ENCODE measurements at places on chromosomes 2 and 18. TPM values are rescaled to one million over a fixed set of nuclear protein-coding genes. Genes with fewer than 3 reads are reported as not detected.
A peak's percentile ranks its signal among the peaks of the same experiment; 100 is the strongest.

The RAB27B gene
- 0.05 TPM for total RNA-seq

DNA sequence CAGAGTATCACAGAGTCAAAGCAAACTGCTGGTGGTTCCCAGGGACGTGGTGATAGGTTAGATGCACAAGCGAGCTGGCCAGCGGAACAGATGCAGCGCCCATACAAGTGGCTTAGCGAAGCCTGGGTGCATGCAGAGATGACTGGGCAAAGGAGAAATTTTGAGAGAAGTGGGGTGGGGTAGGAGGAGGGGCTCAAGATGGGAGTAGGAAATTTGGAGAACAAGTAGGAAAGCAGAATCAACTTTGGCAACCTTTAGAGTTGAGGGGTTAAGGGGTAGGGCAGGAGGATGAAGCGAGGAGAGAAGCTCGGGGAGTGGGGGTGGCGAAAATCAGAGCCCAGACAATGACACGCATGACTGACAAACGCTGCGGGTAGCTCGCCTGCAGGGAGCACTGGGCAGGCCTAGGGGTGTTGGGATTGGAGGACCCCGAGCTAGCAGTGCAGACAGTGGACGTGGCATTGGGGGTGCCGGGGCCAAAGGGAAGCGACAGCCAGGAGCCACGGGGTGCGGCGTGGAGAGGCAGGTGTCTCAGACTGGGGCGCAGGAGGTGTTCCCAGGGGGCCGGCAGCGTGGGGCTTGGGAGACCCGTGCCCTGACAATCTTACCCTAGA, 431 bp downstream of the FAM98A start:
- H3K27ac ChIP-seq = peak overlapping the region; percentile 89
- no peaks in the 10 kb centered on the region for H3K27me3 ChIP-seq
- peaks cover 16% of the 10 kb centered on the region for H3K4me1 ChIP-seq
- H3K36me3 ChIP-seq = peaks cover 17% of the 10 kb centered on the region
- peak; percentile 60 for DNase-seq

DNA sequence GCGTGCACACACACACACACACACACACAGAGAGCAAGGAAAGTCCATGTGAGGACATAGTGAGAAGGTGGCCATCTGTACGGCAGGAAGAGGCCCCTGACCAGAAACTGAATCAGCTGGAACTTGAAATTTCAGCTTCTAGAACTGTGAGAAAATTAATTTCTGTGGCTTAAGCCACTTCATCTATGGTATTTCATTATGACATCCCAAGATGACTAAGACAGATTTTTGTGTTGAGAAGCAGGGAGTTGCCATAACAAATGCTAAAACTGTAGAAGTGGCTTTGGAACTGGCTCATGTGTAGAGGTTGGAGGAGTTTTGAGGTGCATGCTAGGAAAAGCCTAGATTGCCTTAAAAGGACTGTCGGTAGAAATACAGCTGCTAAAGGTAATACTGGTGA, 63.4 kb upstream of the ZBTB7C start:
- no peaks in the 10 kb centered on the region for H3K36me3 ChIP-seq
- DNase-seq = no peak
- no peaks in the 10 kb centered on the region for H3K27me3 ChIP-seq
- peaks cover 24% of the 10 kb centered on the region for H3K4me1 ChIP-seq

- H3K36me3 ChIP-seq = no peaks in the 10 kb centered on the region
- DNase-seq = no peak
- no peaks in the 10 kb centered on the region for H3K27me3 ChIP-seq
- no peaks in the 10 kb centered on the region for H3K4me1 ChIP-seq
These were observed 929.5 kb downstream of the NRXN1 start for GRCh38 chr2:50102383-50102782.

The TNFRSF11A gene
- total RNA-seq = 1.1 TPM

The NCKAP1 gene
- 113 TPM for total RNA-seq

- DNase-seq = peak; percentile 52
- no peaks in the 10 kb centered on the region for H3K36me3 ChIP-seq
- no peak overlapping the region for H3K27ac ChIP-seq
- H3K4me3 ChIP-seq = no peak overlapping the region
These were observed 168.6 kb downstream of the ETAA1 start for GRCh38 chr2:67565761-67566160.

The CPSF3 gene
- total RNA-seq = 13.8 TPM

DNA sequence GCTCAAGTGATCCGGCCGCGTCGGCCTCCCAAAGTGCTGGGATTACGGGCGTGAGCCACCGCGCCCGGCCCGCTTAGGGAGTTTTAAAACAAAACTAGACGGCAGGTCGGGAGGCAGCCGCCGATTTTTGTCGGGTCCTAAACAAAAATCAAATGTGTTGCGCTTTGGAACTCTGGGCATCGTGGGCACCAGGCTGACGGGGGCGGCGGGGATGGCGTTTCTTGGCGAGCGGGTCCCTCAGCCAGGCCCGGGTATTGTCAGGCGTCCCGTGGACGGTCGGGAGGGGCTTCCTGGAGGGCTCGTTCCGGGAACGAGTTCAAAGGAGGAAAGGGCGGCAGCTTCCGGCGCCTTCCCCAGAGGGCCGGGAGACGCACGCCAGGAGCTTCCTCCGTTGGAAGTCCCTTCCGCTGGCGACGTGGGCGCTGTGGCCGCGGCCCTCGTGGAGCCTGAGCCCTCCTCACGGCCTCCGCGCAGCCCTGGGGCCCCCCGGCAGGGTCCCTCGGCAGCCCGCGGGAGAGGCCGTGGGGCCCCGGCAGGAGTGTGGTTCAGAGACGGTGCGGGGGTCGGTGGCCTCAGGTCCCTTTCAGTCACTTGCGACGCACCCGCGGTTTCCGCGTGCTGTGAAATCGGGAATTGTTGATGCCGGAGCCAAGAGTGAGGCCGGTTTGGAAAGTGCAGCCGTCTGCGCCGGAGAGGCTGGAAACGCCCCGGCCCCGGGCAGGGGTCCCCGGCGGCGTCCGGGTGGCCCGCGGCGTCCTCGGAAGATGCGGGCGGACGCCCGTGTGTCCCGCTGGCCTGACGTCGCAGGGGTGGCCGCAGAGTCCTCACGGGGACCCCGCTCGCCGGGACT, 59.3 kb downstream of the EMILIN2 start:
- peaks cover 61% of the 10 kb centered on the region for H3K4me1 ChIP-seq
- DNase-seq = peak; percentile 85
- H3K4me3 ChIP-seq = peak overlapping the region; percentile 62
- H3K27me3 ChIP-seq = peaks cover 7% of the 10 kb centered on the region
- H3K36me3 ChIP-seq = peaks cover 12% of the 10 kb centered on the region

The CACNB4 gene
- total RNA-seq = 1.5 TPM

DNA sequence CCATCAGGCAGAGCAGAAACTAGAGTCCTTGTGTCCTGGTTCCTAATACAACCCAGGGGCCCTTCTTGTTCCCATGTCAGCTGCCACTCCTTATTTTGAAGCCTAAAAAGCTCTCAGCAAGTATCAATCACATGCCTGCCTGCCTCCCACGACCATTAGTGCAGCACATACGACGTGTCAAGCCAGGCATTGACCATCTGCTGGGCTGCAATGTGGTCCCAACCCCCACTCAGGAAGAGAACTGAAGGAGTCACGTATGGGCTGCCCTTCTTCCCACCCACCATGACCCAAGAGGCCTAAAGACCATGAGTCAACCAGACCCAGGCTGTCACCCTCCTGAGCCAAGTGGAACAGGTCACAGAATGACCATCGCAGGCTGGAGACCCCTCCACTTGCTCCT, 98.8 kb downstream of the KLHL29 start:
- no peak overlapping the region for H3K27ac ChIP-seq
- H3K36me3 ChIP-seq = no peaks in the 10 kb centered on the region
- no peak for DNase-seq
- H3K27me3 ChIP-seq = no peaks in the 10 kb centered on the region
- no peak overlapping the region for H3K4me3 ChIP-seq
- H3K4me1 ChIP-seq = no peaks in the 10 kb centered on the region

DNA sequence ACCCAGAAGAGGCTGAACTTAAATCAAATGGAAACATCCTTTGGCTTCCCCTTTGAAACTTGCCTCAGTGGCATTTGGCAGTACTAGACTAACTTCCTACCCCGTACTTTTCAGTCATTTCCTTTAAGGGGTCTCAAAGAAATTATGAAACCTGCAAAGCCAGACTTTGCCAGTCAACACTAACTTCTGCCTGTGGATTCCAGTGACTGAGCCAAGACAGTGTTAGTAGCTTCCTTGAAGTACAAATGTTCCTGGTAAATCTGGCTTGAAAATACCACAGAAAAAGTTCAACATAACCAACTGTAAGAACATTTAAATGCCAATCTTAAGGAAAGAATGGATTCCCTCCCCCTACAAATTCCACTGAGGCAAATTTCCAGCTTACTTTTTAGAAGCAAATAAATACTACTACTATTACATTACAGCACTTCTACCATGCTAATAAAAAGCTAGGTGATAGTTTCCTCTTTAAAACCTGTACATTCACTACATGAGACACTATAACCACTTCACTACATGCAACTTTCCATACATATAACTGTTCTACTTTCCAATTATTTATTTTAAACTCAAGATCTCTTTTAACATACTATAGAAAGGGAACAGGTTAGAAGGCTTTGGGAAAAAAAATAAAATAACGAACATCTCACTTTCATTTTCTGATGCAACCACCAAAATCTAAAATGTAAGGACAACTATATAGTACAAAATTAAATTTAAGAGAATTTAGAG, 2.4 kb downstream of the PELI1 start:
- peaks cover 53% of the 10 kb centered on the region for H3K4me1 ChIP-seq
- peak overlapping the region; percentile 81 for H3K4me3 ChIP-seq
- H3K27me3 ChIP-seq = no peaks in the 10 kb centered on the region

The SERPINB2 gene
- not detected for total RNA-seq

The CNTNAP5 gene
- total RNA-seq = not detected

- peaks cover 14% of the 10 kb centered on the region for H3K4me1 ChIP-seq
- no peaks in the 10 kb centered on the region for H3K36me3 ChIP-seq
- H3K4me3 ChIP-seq = peak within 1 kb of the TSS; percentile 37
- H3K27me3 ChIP-seq = peaks cover 99% of the 10 kb centered on the region
These were observed at the start of gene SIX3 for GRCh38 chr2:44941551-44942234. SIX3 (plus strand) TSS chr2:44941702; CDS start chr2:44942105, 403 bp downstream.

GRCh38 chr2:191847764-191848163, 876 bp upstream of the CAVIN2 start:
- no peaks in the 10 kb centered on the region for H3K4me1 ChIP-seq
- H3K27me3 ChIP-seq = no peaks in the 10 kb centered on the region
- DNase-seq = no peak
- peaks cover 4% of the 10 kb centered on the region for H3K36me3 ChIP-seq
- peak overlapping the region; percentile 95 for H3K27ac ChIP-seq

DNA sequence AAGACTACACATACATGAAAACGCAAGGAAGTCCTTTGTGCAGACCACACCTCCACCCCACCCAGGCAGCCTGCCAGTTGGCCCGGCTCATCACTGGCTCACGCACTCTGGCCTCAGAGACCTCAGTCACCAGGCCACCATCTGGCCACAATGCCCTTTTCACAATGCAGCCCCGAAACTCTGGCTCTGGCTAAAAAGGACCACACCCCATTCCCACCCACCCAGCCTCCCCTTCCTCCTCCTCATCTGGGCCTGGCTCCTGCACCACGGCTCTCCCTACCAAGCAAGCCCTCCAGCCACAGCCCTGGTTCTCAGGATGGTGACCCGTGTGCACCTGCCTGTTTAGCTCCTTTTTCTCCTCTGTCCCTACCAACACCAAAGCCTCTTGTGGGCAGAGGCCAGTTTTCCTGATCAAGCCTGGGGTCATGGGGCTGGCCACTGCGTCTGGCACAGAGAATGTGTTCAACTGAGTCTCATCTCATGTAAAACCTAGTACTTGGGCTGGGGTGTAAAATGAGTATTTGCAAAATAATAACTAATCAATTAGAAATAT, 7.4 kb downstream of the HDAC4 start:
- no peak overlapping the region for H3K4me3 ChIP-seq
- H3K36me3 ChIP-seq = no peaks in the 10 kb centered on the region
- DNase-seq = peak; percentile 68
- H3K27ac ChIP-seq = no peak overlapping the region

DNA sequence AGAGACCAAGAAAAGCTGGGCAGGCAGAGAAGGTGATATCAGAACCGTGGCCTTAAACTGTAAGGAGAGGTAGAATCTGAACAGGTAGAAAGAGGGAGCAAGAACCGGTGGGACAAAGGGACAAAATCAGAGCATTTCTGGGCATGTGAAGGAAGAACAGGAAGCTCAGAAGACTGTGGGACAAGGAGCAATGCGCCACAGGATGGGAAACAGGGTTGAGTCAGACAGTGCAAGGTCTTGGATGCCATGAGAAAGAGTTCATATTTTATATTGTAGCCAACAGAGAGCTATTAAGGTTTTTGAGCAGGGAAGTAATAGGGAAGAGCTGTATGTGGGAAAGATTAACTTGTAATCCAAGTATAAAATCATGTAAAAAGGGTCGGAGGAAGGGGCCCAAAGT, 106.4 kb upstream of the UGP2 start:
- H3K36me3 ChIP-seq = no peaks in the 10 kb centered on the region
- no peak overlapping the region for H3K27ac ChIP-seq
- no peaks in the 10 kb centered on the region for H3K4me1 ChIP-seq
- no peak overlapping the region for H3K4me3 ChIP-seq
- no peaks in the 10 kb centered on the region for H3K27me3 ChIP-seq

The CFC1 gene
- not detected for total RNA-seq

DNA sequence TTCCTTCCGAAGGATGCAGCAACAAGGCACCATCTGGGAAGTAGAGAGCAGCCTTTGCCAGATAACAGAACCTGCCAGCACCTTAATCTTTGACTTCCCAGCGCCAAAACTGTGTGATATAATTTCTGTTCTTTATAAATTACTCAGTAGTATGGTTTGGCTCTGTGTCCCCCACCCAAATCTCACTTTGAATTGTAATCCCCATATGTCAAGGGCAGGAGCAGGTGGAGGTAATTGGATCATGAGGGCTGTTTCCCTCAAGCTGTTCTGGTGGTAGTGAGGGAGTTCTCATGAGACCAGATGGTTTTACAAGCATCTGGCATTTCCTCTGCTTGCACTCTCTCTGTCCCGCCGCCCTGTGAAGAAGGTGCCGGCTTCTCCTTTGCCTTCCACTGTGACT, 899.9 kb downstream of the TRIB2 start:
- H3K36me3 ChIP-seq = no peaks in the 10 kb centered on the region
- no peaks in the 10 kb centered on the region for H3K27me3 ChIP-seq
- H3K4me1 ChIP-seq = no peaks in the 10 kb centered on the region
- DNase-seq = no peak
- no peak overlapping the region for H3K27ac ChIP-seq

Data from heart left ventricle (tissue), 16 donors.